ENCODE measurements at places on chromosomes 7 and 10.
A peak's percentile ranks its signal among the peaks of the same experiment; 100 is the strongest.

- no peak for DNase-seq
These were observed 12.8 kb upstream of the LAMB1 start for GRCh38 chr7:108015740-108016139.

DNA sequence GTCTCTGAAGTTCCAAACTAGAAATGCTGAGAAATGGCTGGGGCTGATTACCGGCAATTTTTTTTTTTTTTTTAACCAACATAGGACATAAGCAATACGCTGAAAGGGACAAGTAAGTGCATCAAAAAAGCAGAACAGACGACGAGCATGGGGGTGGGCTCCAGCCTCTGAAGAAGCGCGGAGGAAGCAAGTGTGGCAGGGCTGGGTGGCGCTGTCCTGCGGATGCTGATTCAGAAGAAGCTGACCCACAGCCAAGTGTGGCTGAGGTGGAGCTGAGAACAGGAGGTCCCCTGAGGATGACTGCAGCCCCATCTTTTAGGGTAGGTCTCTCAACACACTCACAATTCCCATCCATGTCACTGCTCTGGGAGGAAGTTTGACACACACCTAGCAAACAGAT, 65.6 kb downstream of the CTBP2 start:
- no peak for DNase-seq

DNA sequence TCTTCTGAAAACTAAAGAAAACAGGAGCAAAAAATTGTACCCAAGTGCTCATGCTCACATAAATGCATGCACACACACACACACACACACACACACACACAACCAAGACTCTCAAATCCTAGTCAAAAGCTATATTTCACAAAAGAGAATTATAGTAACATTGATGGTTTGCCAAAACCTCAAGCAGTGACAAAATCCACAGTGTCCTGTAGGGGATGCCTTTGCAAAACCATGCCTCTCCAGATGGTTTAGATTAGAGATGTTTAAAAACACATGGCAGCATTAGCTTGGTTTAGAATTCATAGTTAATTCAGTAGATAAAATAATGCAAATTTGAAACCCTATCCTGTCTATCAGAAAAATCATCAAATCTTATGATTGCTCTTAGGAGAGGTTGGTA, 232.2 kb downstream of the DYNC1I1 start:
- peak; percentile 70 for DNase-seq

DNA sequence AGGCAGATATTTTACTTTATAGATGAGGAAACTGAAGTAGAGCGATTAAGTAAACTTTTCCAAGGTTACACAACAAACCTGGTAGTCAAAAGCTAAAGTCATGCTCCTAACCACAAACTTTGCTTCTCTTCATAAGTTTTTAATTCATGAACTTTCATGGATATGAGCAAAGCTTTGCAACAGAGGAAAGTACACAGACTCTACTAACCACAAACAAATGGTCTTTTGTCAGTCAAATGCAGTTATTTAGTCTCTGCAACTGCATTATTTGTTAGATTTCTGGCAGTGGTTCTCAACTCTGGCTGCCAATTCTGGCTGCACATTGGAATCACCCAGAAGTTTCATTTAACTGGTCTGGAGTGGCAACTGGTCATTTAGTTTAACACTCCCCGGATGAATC, 140.6 kb upstream of the TMEM168 start:
- peak; percentile 79 for DNase-seq

- DNase-seq: no peak
These were observed 33.5 kb upstream of the CPN1 start for GRCh38 chr10:100114976-100115770.

- peak; percentile 62 for DNase-seq
These were observed 182.0 kb downstream of the RPS24 start for GRCh38 chr10:78215645-78216044.

GRCh38 chr7:7104314-7104698, 78.0 kb upstream of the C1GALT1 start:
- no peak for DNase-seq

GRCh38 chr10:62666275-62666674, 138.2 kb upstream of the ADO start:
- DNase-seq: no peak

DNA sequence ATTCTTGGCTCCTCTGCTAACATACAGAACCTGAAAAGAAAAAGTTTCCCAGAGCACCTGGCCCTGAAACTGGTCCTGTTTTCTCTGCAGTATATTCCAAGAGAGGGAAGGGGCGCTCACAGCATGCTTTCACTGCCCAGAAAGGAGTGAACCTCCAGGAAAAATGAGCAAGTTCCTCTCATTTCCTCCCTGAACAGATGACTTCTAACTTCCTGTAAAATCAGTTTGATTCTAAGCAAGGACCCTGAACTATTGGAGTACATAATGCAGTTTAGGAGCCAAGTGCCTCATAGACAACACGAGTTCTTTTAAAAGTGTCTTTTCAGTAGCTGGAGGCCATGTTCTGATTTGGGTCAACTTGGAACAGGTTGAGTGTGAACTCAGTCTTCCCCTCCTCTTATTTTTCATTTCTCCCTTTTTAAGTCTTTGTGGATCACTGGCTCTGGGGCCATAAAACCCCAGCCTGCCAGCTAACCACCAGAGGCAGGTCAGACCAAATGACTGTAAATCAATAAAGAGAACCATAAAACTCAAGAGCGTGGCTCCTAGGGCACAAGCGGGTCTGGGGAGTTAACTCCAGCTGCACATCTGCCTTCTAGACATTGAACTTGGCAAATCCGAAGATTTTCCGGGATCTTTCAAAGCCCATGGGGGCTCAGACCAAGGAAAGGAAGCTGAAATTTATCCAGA, 5.9 kb upstream of the LRRC18 start:
- DNase-seq: no peak

GRCh38 chr7:19368491-19368925, 223.3 kb upstream of the FERD3L start:
- DNase-seq: no peak

- DNase-seq: no peak
These were observed 24.3 kb downstream of the CDH23 start for GRCh38 chr10:71421075-71421434.

DNA sequence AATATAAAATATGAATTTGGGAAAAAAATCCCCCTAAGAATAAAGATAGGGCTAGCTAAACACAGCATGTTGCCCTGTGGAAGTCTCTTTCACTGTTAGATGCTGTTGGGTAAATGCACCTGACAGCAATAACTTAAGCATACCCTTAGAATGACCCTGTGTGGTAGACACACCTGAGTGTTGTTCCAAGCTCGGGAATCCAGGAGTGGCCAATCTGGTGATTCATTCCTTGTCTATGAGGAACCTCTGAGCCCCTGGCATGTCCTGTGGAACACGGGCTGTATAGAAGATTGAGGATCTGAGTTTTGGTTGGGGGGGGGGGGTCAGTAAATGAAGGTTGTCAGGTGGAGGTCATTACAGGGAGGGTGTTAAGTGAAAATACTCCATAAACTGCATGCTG, 730.0 kb upstream of the IGFBP3 start:
- no peak for DNase-seq

GRCh38 chr10:29807163-29807806, 172.5 kb upstream of the SVIL start:
- peak; percentile 13 for DNase-seq

DNA sequence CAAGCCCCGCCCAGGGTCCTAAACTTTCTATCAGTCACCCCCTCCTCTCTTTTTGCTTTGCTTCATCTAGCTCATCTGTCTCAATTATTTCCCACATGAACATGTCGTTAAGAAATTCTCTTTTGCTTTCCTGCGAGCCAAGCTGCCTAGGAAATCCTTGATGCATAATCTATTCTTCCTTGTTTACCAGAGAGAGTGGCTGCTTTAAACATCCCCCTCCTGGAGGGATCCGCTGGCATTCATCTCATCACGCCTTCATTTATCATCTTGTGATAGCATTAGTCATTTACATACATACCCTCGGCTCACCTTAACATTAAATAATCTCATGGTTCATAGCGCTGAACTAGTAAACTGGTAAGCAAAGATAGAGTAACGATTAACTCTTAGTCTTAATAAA, 96.7 kb downstream of the ANK3 start:
- DNase-seq: no peak

GRCh38 chr7:41222746-41223145, 480.1 kb downstream of the INHBA start:
- DNase-seq: no peak

GRCh38 chr10:109247814-109248213, 675.5 kb downstream of the XPNPEP1 start:
- DNase-seq: no peak

- DNase-seq: no peak
These were observed 506.5 kb upstream of the SEMA3D start for GRCh38 chr7:85693326-85693725.

GRCh38 chr7:47498229-47499056, 83.5 kb downstream of the TNS3 start:
- DNase-seq: no peak

GRCh38 chr7:122652876-122653275, 46.0 kb downstream of the RNF133 start:
- no peak for DNase-seq

GRCh38 chr10:83603708-83604107, 535.6 kb upstream of the GHITM start:
- DNase-seq: no peak

- DNase-seq: no peak
These were observed 100.9 kb upstream of the FAM171A1 start for GRCh38 chr10:15472008-15472407.

- peak; percentile 74 for DNase-seq
These were observed 92.8 kb downstream of the MCU start for GRCh38 chr10:72784551-72785351.

- no peak for DNase-seq
These were observed 16.3 kb downstream of the TPK1 start for GRCh38 chr7:144819566-144819965.

DNA sequence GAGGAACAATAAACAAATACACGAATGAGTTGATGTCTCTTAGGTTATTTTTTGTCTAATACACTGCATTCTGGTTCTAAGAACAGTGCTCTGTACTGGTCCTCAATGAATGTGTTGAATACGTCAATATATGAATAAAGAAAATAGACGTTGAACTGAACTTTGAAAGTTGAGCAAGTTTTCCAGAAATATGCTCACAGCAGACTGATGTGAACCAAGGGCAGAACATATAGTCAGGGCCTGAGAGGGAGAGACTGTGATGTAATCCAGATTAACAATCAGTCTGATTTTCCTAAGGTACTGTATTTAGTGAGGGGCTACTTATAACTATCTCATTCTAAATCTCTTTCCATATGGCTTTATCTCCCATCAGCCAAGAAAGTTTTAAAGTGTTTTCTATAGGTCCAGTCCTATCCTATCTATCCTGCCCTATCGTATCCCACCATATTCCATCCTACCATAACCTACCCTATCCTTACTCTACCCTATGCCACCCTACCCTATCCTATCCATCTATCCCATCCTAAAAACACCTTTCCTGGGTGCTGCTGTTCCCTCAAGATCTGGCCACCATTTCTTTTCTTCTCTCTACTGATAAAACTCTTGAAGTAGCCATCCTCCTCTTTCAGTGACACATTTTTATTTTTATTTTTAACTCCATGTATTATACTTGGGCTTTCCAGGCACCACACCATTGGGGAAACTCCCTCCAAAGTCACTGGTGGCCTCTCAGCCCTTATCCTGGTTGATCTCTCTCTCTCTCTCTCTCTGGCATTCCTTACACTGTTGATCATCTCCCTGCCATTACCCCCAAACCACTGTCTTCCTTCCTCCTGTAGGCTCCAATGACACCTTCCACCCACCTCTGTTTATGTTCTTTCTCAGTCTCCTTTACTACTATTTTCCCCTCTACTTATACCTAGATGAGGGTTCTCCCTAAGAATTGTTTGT, 212.3 kb upstream of the SLC26A5 start:
- DNase-seq: no peak

GRCh38 chr10:88974012-88974411, 16.6 kb upstream of the FAS start:
- DNase-seq: no peak

GRCh38 chr7:101612885-101613515, 16.1 kb downstream of the MYL10 start:
- DNase-seq: no peak

- DNase-seq: no peak
These were observed 82.3 kb upstream of the ARID5B start for GRCh38 chr10:61819208-61819607.

GRCh38 chr7:53672681-53673080, 637.2 kb downstream of the POM121L12 start:
- no peak for DNase-seq

DNA sequence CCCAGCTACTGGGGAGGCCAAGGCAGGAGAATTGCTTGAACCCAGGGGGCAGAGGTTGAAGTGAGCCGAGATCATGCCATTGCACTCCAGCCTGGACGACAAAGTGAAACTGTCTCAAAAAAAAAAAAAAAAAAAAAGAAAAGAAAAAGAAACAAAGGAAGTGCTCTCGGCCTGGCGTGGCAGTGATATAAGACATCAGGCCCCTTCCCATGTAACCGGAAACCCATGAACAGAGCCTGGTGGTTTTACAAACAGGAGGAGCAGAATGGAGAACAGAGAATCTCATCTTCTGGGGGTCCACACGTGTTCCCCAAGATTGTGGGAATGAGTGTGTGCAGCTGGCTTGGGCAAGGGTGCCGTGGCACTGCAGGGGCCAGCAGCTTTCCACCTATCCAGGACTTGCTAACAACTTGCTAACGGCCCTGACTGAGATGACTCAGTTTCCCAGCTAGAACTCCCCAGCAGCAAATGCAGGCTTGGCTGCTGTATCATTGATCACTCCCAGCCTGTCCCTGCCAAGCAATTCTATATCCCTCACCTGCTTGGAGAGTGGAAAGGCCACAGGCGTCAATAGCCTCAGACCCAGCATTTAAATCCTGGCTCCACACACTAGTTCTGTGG, 103.0 kb downstream of the COL26A1 start:
- no peak for DNase-seq

- DNase-seq: no peak
These were observed 482 bp upstream of the ERCC6 start for GRCh38 chr10:49539320-49539885.

GRCh38 chr7:154767821-154768415, 235.0 kb downstream of the PAXIP1 start:
- no peak for DNase-seq

GRCh38 chr7:157401567-157402387, 65.0 kb downstream of the DNAJB6 start:
- DNase-seq: no peak

DNA sequence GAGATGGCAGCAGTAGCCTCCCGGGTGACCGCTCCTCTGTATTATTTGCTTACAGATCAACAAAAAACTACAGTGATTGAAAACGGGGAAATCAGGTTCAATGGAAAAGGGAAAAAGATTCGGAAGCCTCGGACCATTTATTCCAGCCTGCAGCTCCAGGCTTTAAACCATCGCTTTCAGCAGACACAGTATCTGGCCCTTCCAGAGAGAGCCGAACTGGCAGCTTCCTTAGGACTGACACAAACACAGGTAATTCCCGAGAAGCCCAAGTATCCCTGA, 2.2 kb downstream of the DLX6 start:
- DNase-seq: no peak

DNA sequence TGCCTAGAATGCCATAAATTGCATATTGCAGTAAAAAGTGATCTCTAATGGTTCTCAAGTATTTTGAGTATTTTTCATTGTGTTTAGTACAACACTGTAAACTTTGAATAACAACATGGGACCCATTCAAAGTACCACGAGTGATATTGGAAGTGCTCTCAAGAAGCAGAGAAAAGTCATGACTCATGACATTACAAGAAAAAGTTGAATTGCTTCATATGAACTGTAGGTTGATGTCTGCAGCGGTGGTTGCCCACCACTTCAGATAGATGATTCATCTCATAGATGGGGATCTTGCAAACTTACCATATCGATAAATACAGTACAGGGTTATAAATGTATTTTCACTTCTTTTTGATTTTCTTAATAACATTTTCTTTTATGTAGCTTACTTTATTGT, 33.9 kb downstream of the ENTPD1 start:
- DNase-seq: no peak
